ENCODE measurements at places on chromosomes 4 and X.
A peak's percentile ranks its signal among the peaks of the same experiment; 100 is the strongest.

GRCh38 chrX:153595859-153596857, 2.8 kb downstream of the CCNQ start:
- DNase-seq = no peak

DNA sequence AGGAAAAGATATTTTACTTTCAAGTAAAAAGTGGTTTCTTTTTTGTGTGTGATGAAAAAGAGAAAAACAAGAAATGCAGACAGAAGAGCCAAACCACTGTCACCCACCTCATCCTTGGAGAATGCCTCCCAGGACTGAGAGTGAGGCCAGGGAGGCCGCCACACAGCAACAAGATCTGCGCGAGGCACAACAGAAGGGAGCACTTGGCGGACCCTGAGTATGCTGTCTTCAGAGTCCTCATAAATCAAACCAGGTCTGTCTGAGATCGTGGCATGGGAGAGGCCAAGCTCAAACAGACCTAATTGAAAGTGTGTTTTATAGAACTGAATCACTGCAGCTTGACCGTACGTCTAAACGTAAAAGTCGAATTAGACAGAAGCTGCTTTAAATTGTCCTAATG, 134.3 kb upstream of the VCX2 start:
- no peak for DNase-seq

DNA sequence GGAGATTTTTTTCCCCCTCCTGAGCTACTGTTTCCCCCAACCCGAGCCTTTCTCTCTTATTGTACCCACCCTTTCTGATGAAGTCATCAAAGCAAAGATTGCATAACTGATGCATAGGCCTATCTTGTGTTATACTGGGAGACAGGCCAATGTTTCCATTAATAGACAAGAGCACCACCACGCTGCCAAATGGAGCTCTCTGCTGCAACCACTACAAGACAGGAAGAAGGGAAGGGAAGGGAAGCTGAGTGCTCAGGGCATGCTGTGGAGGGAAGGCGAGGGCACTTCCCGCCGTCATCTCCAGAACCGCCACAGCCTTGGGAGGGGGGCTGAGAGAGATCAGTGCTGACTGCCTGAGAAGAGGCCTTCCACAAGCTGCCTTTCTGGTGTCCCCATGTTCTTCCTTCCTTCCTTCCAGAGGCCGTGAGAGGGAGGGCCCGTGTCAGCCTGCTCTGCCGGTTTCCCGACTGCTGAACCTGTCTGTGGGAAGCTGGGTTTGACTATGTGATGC, 75.0 kb downstream of the MGST2 start:
- peak; percentile 94 for DNase-seq

DNA sequence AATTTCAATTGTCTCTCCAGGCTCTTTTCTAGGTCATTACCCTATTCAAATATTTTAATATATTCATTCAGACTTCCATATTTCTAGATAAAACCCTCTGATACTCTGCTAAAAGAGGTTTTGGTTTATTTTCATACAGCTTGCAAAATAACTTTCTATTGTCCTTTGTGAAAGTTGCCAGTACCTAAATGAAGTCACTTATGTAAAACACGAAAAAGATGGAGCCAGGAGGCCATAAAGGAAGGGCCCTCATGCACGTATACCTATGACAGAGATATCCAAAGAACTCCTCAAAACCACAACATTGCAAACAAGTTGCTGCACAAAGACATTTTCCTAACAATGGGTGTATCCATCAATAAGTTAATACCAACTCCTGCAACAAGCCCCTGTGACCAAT, 25.7 kb upstream of the ELOVL6 start:
- no peak for DNase-seq

DNA sequence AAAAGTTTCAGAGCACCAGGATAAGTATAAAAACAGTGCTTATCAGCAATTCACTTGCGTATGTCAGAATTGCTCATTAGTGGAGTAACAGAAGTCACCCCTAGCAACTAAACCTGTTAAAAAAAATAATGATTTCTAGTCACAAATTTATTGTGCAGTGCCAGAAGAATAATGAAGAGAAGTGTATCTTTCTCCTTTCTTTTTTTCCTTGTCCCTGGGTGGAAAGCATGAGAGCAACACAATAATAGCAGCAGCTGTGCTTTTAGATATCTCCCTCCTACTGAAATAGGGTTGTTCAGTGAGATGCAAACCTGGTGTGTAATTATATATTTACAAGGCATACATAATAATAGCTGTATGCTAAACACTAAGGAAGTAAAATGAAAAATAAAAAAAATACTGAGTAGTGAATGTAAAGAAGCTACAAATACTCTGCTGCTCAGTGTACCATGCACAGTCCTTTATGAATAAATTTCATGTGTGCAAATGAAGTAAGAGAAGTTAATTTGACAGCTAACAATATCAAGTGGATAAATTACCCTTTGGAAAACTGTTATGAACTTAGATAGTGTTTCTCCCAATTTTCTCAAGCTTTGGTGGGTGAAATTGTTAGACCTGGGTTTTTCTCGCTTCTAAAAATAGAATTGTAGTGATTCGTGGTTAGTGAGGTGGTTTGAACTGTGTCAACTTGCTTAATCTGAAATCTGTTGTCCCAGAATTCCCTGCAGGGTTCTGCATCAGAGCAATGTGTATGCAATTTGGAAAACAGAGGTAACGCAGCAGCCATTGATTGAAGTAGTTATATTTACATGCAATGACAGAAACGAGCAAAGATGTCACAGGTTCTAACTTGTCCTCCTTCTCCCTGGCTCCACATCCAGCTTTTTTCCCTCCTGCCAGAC, 125.7 kb upstream of the NDST3 start:
- no peak for DNase-seq

- DNase-seq = no peak
Measured at GRCh38 chr4:159481936-159482335, 379.1 kb downstream of the RAPGEF2 start.

DNA sequence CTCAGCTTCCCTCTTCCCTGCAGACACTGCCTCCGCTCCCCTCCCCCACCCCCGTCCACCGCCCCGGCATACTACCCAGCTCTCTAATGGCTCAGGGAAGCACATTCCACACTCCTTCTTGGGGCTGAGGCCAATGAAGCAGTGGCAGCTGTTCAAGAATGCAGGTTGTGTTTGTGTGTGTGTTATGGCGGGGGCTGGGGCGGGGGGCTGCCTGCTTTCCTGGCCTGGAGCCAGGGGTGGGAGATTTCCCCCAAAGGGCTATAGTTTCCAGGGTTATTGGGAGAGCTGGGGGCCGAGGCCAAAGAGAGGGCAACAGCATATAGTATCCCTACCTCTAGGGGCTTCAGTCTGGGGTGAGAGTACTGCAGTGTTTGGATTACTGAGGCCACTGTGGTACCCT, 149.4 kb downstream of the EFNB1 start:
- peak; percentile 20 for DNase-seq

- peak; percentile 69 for DNase-seq
Measured at GRCh38 chr4:19807505-19807904, 444.2 kb upstream of the SLIT2 start.

DNA sequence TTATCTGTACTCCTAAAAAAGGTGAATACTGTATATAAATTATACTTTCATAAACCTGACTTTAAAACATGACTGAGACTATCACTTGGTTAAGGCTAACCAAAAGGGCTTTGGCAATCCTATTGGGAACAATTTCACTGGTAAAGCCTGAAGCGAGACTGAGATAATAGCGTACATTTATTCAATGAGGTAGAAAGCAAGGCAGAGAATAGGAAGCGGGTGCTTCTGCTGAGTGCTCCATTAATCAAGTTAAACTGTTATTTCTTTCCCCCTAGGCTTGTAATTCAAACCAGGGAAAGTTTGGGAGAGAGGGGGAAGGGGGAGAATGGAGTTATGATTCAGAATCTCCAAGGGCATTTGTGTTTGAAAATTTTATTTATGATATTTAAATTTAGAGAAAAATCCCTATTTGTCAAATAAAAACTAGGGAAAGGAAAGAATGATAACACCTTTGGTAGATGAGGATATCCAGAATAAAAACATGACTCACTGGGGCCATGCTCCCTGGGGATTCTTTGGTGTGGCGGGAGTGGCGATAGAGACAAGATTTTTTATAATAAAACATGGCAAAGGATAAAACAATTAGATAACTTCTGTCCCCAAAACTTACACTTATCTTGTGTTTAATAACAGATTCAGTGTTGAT, 34.6 kb upstream of the SORBS2 start:
- no peak for DNase-seq

DNA sequence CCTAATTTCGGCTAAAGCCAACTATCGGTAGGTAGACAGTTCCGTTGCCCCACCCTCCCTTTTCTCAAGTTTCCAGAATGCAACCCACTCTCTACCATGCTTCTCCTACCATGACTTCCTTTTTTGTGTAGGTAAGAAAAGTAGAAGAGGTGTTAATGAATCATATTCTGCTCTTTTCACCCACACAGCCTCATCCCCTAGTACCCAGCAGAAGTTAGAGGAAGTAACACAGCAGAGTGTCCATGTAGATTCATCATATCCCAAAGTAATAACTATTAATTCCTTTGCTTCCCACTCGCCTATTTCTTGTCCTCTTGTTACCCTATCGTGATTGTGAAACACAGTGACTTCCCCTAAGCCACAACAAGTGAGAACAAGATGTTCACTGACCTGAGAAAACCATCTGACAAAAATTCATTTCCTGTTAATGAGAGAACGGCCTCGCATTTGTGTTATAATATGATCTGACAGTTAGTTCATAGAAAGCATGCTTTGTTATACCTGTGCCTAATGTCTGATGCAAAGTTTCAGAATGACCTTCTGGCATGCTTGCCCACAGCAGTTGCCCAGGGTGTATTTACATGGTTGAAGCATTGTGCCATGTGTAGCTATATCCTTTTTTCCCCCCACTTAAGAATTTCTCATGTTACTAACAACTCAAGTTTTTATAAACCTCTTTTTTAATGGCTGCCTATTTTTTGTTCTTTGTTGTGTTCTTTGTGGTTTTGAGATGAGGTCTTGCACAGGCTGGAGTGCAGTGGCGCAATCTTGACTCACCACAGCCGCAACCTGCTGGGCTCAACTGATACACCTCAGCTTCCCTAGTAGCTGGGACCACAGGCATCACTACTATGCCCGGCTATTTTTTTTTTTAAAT, 185.6 kb downstream of the RAP1GDS1 start:
- peak; percentile 64 for DNase-seq

DNA sequence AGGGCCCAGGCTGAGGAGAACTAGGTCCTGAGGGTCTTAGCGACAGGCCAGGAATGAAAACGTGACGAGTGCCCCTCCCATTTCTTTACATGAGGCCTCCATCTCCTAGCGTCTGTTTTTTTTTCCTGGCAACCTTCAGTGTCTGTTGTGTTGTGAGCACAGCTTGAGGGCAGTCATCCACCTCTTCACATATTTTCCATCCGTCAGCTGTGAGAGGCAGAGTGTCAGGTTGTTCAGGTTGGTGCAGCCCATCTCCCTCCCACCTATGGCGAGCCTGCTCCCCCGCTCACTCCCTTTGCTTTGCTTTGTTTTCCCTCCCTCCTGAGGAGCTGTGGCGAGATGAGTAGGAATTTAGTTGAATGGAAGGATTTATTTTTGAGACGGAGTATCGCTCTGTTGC, 51.7 kb upstream of the CHRNA9 start:
- no peak for DNase-seq

- no peak for DNase-seq
Measured at GRCh38 chr4:152342293-152342692, 193.6 kb downstream of the FBXW7 start.

GRCh38 chr4:77911091-77911490, 48.5 kb downstream of the MRPL1 start:
- DNase-seq = no peak

- no peak for DNase-seq
Measured at GRCh38 chr4:83214079-83214478, 70.5 kb downstream of the COQ2 start.

- DNase-seq = no peak
Measured at GRCh38 chrX:38891641-38892413, 90.6 kb downstream of the MID1IP1 start.

DNA sequence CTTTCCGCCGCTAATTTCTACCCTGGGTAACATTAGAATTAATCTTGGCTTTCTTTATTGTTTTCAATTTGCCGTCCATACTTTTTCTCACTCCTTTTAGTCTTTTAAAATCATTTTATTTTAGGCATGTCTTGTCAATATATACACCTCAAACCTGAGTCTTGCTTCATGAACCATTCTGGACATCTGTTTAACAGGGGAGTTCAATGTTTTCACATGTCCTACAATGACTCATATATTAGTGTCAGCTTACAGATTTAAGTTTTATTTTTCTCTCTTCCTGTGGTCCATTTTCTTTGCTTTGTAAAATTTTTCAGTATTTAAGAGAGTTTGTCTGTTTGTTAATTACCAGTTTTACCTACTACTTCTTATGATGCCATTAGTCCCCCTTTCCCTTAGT, 89.5 kb downstream of the LCORL start:
- no peak for DNase-seq

DNA sequence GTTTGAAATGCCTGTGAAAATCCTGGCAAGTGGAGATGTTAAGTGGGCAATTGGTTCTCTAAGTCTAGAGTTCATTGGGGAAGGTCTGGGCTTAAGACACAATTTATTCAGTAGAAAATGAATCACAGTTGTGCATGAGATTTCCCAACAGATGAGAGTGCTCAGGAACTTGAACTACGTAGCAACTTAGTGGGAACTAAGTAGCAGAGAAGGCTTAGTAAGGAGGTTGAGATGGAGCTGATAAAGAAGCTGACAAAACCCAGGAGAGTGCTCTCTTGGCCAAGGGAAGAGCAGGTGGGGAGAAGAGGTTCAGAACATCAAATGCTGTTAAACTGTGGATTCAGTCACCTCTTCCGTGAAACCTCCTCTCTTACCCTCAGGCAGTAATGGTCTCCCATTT, 33.0 kb downstream of the AFF1 start:
- peak; percentile 30 for DNase-seq

GRCh38 chrX:41313419-41313818, 20.5 kb upstream of the DDX3X start:
- DNase-seq = peak; percentile 51

GRCh38 chr4:169540774-169541173, 71.6 kb downstream of the NEK1 start:
- DNase-seq = peak; percentile 12

- no peak for DNase-seq
Measured at GRCh38 chr4:98199247-98199646, 56.0 kb upstream of the STPG2 start.

GRCh38 chr4:41359422-41359775, 102.7 kb downstream of the UCHL1 start:
- DNase-seq = no peak

DNA sequence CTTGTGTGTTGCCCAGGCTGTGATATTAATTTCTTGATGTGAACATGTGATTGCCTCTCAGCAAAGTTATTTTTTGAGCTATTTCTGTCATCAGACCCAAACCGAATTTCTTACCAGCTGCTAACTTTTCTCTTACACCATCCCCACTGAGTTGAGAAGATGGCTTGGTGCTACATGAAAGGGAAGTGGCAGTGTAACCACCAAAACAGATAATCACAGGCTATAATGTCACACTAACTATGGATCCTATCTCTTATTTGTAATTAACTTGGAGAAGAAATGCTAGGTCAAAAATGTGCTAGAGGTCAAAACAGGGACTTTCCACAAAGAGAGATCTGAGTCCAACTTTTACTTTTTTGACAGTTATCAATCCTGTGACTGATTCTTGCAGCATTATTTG, 43.8 kb downstream of the ELOVL6 start:
- DNase-seq = no peak

All from cardiac fibroblast (primary cell).